ENCODE measurements at places on chromosomes 5 and 9.

GRCh38 chr9:106146066-106146840, 451.9 kb downstream of the TMEM38B start:
- no peak for DNase-seq

DNA sequence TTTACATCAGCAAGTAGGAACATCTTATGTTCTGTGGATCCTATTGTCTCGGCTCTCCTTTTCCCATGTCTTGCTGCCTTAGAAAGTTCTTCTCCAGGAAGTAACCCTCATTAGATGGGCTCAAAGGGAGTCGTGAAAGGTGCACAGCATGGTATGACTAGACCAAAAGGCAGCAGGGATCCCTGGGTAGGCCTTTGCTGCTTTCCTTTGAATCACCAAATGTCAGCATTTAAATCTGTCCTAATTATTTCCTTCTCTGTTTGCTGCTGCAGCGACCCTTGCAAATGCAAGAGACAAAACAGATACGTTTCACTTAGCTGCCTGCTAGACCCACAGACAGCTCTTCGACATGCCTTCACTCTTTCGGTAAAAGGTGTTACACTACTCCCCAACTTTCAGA, 218.4 kb downstream of the ACTL7B start:
- DNase-seq: no peak

DNA sequence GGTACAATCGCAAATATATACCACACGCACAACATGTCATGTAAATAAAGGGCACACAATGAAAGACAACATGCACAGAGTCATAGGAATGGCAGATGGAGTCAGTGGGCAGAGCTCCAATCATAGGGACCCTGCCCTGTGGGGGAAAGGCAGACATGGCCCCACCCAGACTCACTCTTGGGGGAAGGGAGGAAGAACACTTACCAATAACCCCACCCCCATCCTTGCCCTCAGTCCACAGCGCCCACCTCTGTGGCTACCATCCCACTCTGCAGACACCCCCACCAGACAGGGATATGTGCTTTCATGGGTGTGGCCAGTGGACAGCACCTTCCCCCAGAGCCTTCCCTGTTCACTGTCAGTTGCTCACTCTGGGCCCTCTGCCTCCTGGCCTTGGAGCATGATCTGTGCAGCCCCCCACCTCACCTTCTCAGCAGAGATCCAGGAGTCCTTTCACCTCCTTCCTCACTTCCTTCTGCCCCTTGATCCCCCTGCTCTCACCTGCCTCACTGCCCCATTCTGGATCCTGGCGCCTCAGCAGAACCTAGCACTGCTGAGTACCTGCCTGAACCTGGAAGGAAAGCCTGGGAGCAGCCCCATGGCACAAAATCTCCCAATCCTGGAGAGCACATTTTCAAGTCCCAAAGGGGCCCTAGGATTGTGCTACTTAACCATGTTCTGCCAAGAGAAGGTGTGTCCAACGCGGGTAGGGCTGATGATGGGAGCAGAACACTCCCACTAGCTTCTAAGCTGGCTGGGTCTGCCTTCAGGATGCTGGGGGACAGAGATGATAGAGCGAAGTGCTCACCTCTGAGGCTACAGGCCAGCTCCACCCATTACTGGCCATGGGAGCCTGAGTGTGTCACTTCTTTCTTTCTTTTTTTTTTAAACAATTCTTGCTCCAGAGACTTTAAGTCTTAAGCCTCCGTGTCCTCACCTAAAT, 1.5 kb upstream of the PHF19 start:
- no peak for DNase-seq

DNA sequence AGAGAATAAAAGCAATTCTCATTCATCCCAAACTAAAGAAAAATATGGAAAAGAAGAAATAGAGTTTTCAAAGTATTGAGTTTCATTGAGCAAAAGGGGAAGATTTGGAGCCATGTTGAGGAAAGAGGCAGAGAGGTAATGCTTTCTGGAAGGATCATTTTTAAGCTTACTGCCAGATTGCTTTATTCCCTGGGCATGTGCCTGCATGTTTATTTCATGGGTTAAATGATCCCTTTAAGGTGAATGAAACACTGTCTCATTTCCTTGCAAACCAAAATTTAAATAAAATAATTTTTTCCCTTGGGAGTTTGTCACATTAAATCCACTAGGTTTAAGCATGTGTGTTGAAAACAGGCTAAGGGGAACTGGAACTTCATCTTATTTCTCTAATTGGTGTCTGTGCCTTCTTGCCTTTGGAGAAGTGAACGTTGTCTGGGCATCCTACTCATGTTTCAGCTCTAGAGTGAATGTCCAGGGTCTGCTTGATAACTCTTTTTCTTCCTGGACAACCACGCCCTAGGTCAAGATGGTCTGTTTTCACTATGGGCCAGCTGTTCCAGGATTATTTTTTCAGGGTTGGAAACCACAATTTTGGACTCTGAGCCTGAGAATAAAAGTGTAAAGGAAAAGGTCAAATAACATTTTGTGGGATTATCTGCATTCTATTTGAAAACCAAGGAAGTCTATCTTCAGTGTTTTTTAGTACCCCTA, 114.1 kb upstream of the ELL2 start:
- no peak for DNase-seq

GRCh38 chr5:88172847-88173758, 95.5 kb downstream of the TMEM161B start:
- no peak for DNase-seq

DNA sequence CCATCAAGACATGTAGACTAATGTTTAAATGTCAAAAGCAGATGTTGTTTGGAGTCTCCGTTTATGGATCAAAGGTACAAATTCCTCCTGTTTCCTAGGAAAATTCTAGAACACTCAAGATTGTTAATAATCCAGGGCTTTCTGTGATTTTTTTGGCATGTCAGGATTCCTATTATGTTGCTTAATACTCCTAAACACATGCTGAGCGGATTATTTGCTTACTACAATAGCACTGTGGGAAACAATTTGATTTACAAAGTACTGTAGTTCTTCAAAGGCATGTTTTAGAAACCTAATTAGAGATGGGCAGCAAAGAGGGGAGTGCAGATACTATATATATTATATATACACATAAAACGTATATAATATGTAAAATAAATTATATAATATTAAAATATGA, 19.0 kb upstream of the SCAMP1 start:
- DNase-seq: no peak

DNA sequence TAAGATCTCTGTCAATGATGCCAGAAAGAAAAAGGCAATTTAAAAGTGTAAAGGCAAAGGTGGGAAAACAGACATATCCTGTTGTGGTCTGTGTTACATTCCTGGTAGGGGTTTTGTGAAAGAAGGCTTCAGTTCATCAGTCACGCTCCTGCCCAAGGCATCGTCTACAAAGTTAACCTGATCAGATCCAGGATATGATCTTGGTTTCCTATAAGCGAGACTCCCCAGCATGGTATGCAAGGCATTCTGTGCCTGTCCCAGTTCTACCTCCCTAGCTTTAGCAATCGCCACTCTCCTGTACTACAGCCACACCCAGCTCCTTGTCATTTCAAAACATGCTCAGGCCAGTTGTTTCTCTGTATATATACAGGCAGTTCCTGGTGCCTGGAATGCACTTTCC, 58.0 kb upstream of the PTPN3 start:
- no peak for DNase-seq

DNA sequence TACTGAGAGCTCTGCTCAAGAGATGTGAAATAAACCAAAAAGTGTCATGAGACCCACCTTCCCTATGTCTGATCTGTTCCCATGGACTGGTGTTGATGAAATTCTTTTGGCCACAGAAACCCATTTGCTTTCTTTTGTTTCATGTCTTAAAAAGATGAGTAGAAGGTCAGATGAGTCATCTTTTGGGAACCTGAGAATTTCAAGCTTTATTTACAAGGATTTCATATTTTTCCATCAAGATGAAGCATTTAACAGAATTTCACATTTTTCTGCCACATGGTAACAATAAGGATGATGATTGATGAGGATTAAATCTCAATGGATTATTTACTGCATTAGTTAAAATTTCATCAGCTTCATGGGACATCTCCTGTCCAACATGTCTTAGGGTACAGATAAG, 337.8 kb downstream of the DEPDC1B start:
- no peak for DNase-seq

Measured in GDM1 (cell line).